Activated CD4-positive, alpha-beta memory T cell treated with anti-CD3 and anti-CD28 coated beads for 36 hours (primary cell): ENCODE measurements at places on chromosomes 3 and 15. TPM values are rescaled to one million over a fixed set of nuclear protein-coding genes. Genes with fewer than 3 reads are reported as not detected.

DNA sequence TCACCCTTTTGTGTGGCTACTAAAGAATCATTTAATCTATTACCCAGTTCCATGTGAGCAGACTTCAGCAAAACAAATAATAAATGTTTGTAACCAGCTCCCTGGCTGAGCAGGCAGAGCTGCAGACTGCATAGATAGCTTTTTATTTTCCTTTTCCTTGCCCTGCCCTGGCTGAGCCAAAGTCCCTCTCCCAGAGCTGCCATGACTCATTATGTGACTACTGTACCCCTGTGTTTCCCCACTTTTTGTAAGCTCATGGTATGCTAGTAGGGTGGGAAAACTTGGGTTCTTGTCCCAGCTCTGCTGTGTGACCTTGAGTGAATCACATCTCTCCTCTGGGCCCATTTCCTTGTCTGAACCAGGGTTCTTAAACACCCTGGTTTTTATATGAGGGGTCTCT is 127.5 kb downstream of the CLSTN2 start:
- no peak for DNase-seq

DNA sequence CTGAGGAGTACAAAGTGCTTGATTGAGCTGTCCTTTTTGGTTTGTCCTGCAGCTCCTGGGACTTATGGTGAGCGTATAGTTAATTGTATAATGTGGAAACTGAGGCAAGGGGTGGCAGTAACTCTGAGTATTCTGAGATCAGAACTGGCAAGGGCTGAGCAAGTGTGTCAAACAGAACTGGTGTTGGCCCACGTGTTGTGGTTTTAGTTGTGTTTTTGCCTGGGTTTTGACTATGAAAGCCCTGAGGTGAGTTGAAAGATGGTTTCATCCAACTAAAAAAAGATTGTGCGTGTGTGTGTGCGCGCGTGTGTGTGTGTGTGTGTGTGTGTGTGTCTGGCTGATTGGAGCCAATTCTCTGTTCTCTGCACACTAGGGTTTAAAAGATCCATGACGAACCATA is 154.1 kb downstream of the EDEM1 start:
- no peak for DNase-seq

TUSC7 gene
- not detected for total RNA-seq

DNA sequence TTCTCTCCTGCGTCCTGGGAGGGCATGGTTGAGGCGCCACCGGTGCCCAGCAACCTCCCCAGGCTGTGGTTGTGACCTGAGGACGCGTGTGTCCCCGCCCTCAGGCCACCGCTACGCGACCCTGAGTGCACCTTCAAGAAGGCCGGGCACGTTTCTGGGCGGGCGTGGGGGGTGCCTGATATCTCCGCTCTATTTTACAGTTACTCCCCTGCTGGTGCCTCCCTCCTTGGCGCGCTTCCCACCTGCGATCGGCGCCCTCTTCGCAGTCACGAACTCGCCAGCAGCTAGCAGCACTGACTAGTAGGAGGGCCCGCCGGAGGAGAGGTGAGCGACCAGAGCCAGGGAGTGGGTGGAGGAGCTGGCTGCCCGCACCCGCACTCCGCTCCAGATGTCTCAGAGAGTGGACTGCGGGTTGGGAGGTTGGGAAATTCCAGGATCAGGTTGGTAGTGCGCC is 43.2 kb upstream of the POLG start:
- no peak for DNase-seq

SH3GL3 gene
- total RNA-seq = not detected

PLSCR2 gene
- total RNA-seq = not detected

MYO1E gene
- 5.1 TPM for total RNA-seq

DNA sequence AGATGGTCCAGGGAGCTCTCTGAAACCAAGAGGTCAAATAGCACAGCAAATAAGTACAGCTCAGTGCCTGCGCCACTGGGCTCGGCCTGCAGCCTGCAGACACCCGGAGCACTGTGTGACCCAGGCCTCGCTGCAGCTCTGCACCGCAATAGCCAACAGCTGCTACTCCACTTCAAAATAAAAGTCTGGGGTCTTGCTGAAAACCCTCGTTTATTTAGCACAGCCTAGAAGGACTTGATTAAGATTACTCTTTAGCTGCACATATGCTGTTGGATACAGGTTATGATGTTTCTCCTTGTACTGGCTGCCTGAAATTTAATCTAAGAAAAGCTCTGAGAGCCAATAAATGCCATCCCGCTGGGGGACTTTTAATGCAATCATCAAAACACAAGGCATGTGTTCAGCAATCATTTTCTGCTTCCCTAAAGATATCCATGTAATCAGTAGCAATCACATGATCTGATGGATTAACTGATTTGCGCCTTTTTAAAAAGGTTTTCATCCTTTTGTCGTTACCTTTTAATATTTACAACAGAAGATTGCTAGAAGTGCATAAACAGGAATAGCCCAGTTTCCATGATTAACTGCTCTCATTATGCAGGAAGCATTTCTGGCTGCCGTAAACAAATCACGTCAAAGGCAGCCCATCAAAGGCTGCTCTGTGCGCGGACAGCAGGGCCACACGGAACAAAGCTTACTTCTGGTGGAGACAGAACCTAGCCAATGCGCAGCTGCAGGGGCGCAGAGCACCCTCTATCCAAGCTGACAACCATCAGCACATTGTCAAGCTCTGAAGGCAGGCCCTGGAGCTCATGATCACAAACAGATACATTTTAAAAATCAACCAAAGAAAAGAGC is 58.8 kb downstream of the CLASP2 start:
- DNase-seq = no peak

PATL2 gene
- total RNA-seq = 16.5 TPM

- no peak for DNase-seq
These were observed 502 bp downstream of the DPH3 start for GRCh38 chr3:16264174-16264707.

- DNase-seq = no peak
These were observed 658.7 kb downstream of the SQOR start for GRCh38 chr15:46293550-46293949.

DNA sequence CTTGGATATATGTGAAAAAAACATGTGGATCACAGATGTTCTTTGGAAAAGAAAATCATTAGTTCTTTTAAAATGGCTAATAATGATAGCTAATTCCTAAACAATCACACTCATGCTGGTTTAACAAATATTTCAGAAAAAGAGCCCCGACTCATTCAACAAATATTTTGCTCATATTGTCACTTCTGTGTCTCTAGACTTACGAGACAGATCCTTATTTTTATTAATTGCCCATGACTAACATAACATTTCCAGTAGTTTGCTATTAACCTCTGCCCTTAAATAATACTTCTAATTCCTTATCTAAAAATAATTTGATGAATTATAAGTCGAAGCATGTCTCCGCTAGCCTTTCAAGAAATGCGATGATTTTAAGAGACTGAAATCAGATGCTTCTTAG is 70.4 kb downstream of the SATB1 start:
- no peak for DNase-seq

GRCh38 chr3:120057626-120058025 is 36.6 kb downstream of the GSK3B start:
- no peak for DNase-seq

DNA sequence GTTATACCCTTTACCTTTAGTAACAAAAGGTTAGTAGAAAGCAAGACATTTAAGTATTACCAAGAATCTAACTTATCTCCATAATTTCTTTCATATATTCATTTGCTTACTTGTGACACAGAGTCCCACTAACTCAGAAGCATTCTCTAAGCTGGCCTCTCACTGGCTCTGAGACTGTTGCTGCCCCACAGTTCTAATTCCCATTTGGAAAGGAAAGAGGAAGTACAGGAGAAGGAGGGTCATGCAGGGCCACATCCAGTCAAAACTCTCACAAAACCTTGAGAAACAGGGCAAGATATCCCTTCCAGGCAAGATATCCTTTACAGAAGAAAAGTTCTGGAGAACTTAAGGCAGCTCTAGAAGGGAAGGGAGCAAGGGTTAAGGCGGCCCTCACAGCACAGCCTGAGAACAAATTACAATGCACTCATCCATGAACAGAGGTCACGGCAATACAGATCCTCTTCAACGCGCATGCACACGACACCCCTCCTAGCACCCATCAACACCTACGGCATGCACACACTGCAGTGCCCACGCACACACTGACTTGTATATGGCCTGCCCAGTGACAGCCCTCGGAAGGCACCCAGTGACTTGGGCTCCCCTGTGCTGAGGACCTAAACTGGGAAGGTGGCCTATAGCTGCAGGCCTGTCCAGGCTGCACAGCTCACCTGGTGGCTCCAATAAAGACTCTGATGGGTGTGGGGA is 13.0 kb upstream of the MYO5C start:
- no peak for DNase-seq

DNA sequence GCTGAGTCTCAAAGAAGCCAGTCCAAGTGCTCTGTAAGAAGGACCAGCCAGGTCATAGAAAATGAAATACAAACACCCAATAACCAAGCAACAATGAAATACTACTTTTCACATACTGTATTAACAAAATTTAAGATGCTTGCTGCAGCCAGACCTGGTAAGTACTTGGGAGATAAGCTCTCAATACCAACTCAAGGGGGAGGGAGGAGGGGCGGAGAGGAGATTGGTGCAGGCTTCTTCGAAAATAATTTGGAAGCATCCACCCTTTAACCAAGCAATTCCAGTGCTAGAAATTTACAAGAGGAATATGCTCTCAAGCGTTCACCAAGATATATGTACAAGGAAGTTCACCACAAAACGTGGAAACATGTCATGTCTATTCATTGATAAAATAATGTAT is 7.6 kb upstream of the LRRC2 start:
- DNase-seq = no peak
